Occipital lobe (tissue), 3 donors: ENCODE measurements at places on chromosomes 6 and 20. TPM values are rescaled to one million over a fixed set of nuclear protein-coding genes. Genes with fewer than 3 reads are reported as not detected.

GRCh38 chr6:49744259-49744658 is at the start of gene CRISP3:
Gene CRISP3, minus strand, starts transcription at chr6:49744388. Its CDS starts 21 bp downstream, at chr6:49744367.
- DNase-seq, result no peak

Gene HRH3
- total RNA-seq, result 0.47 TPM

DNA sequence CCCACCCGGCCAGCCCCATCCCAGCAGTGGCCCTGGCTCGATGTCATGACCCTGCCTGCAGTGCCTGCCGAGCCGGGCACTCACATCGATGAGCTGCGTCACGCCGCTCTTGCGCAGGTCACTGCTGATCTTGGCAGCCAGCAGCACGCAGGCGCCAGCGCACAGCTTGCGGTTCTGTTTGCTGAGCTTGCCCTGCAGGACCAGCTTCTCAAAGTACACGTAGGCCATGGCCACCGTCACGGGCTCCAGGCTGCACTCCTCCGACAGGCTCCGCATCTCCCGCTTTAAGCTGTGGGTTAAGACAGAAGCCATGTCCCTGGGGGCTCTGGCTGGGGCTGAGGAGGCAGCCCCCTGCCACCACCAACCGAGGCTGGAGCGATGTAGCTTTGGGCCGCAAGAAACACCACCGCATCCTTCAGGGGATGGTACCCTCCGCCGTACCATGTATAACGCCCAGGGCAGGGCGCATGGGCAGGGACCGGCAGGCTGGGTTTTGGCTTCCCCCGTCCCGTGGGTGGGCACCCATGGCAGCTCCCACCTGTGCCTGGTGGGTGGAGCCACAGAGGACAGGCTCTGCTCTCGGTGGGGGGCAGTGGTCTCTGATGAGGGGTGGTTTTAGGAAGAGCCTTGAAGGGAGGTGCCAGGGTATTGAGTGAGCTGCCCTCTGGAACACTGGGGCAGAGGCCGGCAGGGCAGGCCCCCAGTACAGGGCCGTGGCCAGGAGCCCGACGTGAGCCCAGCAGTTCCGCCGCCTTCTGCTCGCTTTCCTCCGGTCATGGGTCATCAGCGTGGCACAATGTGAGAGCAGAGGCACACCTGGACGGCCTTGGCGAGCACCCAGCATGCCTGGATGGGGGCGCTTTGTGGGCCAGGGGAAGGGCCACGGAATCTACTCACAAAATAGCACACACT is 4.5 kb downstream of the RPS21 start:
- no peak for DNase-seq

DNA sequence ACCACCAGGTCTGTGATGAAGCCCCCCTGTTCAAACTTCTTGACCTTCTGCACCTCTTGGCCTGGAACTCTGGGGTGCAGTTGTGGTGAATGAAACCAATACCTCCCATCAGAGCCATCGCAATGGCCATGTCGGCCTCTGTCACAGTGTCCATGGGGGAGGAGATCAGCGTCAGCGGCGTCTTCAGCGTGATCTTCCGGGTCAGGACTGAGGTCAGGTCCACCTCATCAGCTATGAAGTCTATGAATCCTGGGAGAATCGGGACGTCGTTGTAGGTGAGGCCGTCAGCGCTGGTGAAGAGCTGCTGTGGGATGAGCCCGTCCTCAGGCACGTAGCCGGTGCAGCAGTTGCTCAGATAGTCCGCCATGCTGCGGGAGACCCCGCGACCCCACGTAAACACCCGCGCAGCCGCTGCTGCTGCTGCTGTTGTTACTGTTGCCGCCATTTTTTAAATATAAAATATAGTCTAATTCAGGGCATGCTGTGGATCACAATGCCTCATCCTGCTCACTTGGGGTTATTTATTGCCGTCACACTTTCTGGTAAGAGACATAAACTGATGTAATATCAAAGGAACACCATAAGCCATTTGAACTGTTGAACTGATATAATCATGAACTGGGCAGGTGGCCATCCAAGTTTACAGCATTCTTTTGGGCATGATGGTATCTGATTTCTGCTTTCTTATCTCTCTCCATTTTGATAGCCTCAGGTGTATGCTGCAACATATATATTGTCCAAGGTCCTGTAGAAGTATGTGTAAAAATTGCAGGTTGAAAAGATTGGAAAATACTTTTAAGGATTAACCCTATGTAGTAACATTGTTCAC is 18.7 kb upstream of the RNF144B start:
- DNase-seq, result no peak

Gene PSORS1C1
- not detected for total RNA-seq

DNA sequence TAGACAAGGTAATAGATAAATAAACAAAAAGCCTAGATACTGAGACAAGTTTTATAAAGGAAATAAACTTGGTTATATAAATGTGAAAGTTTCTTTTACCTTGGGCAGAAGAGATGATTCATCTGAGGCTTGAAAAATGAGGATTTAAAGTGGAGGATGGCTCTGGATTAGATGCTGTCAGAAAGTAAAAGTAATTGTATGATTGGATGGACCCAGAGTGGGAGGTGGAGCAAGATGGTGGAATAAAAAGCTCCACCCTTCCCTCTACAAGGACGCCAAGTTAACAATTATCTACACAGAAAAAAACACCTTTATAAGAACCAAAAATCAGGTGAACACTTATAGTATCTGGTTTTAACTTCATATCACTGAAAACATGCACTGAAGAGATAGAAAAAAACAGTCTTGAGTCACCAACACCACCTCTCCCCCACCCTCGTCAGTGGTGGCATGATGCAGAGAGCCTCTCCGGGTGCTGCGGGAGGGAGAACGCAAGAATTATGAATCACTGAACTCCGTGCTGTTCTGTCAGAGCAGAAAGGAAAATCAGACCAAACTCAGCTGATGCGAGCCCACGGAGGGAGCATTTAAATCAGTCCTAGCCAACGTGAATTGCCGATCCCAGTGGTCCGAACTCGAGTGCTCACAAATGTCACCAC is 84.7 kb upstream of the GJE1 start:
- peak; percentile 1 for DNase-seq

DNA sequence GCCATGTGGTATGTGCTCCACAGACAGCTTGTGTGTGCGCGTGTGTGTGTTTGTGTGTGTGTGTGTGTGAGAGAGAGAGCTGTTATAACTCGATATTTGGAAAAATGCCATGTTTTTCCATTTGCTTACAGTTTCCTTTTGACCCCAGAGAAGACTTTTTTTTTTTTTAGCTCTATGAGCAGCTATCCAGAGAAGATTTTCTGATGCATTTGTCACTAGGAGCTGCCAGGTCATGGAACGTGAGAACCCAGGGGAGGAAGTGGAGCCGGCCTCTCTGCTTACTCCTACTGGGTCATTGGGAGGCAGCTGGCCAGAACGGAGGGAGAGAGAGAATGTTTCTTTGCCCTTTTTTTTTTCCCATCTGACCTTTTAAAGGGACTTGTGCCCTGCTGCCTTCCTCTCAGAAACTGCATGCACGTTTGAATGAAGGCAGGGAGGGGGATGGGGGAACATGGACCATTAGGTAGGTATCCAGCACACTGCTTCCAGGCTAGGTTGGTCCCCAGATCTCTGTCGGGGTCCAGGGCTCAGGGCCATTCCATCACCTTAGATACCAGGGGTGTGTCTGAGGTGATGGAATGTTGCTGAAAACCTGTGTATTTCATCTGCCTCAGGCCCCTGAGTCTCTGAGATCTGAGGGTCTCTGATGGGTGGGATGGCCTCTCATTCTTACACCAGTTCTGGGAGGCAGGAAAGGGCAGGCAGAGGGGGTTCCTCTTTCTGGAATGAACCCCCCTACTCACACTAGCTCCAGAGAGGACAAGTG is 11.2 kb upstream of the MRPS18A start:
- no peak for DNase-seq

Gene TRIM40
- total RNA-seq, result not detected

Gene OPN5
- not detected for total RNA-seq

DNA sequence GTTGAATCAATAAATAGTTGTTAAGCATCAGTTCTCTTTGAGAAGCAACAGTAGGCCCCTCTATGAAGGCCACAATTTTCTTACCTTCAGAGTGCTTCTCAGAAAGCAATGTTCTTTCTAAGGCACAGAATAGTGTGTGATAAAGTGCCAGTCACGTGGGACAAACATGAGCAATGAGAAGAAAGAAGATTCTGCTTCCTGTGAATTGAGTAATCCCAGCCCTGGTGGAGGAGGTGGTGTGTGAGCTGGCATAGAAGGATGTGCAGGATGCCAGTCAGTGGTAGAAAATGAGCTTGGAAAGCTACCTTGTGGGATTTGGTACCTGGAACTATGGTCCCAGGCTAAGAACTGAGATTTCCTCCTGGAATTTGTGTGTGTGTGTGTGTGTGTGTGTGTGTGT is 21.7 kb downstream of the KIZ start:
- DNase-seq, result no peak

DNA sequence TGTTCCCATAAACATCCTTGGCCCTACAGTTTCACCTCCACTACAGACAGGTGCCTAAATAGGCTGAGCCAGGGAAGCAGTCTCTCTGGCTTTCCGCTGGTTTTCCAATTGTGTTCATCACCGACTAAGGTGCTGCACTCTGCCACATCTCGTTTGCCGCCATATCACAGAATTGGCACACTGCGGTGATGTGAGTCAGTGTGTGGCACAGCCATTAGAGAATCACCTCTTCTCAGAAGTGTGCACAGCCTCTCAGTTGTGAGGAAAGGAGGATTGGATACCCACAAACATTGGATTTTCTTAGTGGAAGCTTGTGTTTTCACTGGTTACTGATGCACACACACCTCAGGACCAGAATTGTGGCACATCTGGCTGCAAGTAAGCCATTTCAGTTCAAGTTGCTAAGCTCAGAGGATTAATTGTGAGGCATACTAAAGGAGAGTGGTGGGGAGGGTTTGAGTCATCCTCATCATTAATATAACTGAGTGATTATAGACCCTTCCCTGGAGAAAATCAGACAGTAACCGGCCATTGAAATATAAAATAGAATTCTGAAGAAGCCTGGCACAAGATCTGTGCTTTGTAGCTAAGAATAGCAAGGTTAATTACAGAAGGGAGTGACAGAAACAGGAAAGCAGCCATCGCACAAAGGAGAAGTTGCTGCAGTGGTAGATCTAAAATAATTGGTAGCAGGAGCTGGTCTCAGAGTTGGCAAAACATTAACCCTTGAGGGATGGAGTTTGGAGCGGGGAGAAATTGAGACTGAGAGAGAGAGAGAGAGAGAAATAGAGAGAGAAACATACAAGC is 506.9 kb downstream of the LMBRD1 start:
- DNase-seq, result no peak

Gene F13A1
- total RNA-seq, result 8.4 TPM

GRCh38 chr6:13454286-13455221 is 32.8 kb downstream of the GFOD1 start:
- peak; percentile 88 for DNase-seq

GRCh38 chr6:17439243-17439993 is 46.0 kb downstream of the CAP2 start:
- no peak for DNase-seq

GRCh38 chr6:129353067-129353466 is 356.9 kb downstream of the ARHGAP18 start:
- DNase-seq, result no peak

DNA sequence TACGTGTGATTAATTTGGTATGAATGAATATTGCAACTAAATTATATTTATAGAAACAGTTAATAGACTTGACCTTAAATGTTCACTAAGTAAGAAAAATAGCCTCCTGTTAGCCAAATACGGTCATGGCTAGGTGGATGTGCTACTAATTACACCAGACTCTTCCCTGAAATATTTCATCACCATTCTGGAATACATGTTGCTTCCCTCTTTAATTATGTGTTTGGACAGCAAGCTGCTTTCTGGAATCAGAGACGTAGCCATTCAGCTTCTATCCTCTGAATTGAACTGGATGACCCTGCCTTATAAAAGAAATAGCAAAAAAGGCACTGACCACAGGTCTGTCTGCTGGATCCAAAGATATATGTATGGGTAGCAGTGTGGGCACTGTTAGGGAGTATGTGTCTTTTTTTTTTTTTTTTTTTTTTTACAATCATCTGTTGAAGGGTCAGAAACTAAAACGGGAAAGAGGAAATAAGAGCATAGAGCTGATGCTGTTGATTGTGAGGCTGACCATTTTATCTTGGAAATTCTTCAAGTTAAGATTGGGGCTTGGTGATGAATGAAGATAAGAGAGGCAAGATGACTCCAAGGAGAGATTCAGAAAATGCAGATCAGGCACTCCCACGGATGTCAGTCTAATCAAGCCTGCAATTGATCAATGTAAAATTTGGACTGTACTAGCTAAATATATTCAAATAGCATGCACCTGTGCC is 283.2 kb upstream of the HSF2 start:
- no peak for DNase-seq

DNA sequence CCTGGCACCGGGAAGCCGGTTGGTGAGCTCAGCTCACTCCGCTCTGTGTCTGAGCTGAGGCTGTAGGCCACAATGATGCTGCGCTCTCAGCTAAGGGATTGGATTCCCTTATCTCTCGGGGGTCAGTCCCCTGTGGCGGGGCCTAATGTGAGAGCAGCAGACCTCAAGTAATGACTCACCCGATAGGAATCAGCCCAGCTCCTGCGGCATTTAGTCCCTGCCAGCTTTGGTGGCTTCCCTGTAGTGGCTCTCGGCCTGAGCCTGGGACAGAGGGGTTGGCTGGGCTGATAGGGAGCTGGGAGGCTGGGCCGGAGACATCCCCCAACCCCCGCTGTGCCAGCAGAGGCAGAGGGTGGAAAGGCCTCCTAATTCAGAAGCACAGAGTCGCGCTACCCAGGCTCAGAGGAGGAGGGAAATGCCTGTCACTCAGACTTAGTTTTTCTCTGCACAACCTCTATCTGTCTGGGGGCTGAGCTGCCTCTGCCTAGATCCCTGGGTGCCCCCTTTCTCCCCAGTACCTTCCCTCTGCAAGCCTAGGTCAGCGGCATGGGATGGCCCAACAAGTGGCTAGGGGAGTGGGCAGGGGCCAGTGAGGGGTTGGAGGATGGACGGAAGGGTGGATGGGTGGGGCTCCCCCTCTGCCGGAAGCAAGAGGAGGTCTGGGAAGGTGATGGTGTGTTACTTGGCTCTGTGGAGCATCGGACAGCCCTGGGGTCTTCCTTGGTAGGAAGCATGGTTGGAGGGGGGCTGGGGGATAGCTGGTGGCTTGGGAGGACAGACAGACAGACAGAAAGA is 92.2 kb downstream of the CDH22 start:
- DNase-seq, result no peak

Gene KAT14
- total RNA-seq, result 32.9 TPM

DNA sequence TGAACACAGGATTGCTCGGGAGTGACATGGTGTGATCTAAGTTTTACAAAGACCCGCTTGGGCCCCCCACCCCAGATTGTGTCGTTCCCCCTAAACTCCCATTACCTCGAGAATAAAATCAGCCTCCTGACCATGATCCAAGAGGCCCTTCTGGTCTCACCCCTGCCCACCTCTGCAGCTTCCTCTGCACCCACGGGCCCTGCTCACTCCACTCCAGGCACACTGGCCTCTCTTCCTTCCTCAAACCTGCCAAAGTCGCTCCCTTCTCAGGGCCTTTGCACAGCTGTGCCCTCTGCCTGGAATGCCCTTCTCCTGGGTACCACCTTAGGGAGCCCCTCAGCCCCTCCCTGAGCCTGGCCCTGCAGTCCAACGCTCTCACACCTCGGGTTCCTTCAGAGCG is 17.9 kb downstream of the TGM2 start:
- DNase-seq, result no peak

Gene C6orf118
- 6.6 TPM for total RNA-seq

DNA sequence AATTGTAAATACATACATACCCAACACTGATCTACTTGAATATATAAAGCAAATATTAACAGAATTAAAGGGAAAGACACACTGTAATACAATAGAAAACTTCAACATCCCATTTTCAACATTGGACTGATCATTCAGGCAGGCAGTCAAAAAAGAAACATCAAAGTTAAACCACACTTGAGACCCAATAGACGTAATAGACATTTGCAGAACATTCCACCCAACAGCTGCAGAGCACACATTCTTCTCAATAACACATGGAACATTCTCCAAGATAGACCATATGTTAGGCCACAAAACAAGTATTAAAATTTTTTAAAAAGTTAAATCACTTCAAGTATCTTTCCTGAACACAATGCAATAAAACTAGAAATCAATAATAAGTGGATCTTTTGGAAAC is 698.2 kb downstream of the COL12A1 start:
- no peak for DNase-seq
